ENCODE measurements at places on chromosomes 12 and 14.

DNA sequence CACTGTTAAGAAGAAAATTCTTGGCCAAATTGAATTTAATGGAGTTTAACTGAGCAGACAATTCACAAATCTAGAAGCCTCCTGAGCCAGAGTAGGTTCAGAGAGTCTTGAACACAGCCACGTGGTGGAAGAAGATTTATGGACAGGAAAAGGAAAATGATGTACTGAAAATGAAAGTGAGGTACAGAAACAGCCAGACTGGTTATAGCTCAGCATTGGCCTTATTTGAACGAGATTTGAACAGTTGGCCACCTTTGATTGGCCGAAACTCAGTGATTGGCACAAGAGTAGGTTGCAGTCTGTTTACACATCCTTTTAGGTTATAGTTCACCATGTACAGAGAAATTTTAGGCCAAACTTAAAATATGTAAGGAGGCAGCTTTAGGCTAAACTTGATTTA is 9.9 kb downstream of the OAS2 start:
- no peak for DNase-seq

- DNase-seq, result no peak
These were observed 31.0 kb downstream of the RNF34 start for GRCh38 chr12:121430833-121431415.

DNA sequence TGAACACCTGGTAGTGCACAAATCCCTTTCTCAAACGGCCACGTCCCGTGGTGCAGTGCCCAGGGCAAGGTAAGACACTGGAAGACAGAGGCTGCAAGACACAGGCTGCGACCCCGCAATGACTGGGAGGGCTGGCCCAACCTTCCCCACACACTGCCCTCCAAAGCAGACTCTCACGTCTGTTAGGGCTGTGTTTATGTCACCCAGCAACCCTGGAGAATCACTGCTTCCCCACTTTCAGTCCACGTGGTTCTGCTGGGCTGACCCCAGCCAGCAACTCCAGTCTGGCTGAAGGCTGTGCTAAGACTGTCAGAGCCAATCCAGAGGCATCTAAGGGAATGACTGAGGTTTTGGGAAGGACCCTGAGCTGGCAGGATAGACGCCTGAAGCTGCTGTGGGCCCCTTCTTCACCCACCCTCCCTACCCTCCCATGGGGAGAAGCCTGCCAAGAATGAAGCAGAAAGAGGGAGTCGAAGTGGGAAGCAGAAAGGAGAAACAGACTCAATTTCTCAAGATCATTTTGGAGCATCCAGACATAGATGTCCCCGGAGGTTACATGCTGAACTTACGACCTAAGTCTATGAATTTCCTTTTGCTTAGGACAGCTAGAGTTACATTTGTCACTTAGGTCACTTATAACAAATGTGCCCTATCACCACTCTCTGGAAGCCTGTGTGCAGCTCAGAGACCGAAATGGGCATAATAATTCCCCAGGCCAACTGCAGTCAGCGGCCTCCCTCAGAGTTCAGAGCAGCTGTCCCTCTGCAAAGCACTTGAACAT is 11.7 kb downstream of the KDM2B start:
- DNase-seq, result peak; percentile 91

DNA sequence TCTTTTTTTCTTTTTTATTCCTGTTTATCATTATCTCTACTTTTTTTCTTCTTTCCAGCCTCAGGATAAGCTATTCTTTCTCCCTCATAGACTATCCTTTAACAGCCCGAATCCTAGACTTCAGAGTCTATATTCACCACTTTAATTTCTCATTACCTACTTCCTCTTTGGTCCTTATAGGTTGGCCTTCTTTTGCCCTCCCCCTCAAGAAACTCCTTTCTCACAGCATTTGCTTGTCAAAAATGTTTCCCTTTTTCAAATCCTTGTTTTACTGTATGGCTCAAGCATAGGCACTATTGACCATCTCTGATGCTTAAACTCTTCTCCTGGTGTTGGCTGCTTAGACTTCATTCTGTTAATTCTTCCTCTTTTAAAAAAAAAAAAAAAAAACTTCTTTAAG is 52.5 kb downstream of the KIAA0586 start:
- no peak for DNase-seq

- DNase-seq, result peak; percentile 1
These were observed 157.6 kb upstream of the TMTC2 start for GRCh38 chr12:82529101-82529500.

- DNase-seq, result no peak
These were observed 76.3 kb downstream of the CMAS start for GRCh38 chr12:22122359-22122758.

DNA sequence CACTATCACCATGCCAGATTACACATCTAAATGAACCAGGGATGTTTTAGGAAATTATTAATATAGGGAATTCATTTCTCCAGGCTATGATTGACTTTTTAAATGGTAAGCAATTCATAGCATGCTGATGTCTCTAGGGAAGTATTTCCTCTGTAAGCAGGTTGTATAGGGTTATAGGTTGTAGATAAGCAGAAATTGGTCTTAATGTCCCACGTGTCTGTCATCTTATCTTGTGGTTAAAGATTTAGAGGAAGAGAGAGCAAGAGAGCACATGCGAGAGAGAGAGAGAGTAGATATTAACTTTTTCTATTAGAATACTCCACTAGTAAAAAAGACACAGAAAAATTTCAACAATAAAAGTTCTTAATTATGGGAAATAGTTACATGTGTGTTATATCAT is 32.6 kb downstream of the TRHDE start:
- DNase-seq, result no peak

GRCh38 chr12:118055865-118056773 is 4.9 kb downstream of the WSB2 start:
- DNase-seq, result no peak

GRCh38 chr14:63745272-63745671 is 17.4 kb upstream of the SGPP1 start:
- no peak for DNase-seq

DNA sequence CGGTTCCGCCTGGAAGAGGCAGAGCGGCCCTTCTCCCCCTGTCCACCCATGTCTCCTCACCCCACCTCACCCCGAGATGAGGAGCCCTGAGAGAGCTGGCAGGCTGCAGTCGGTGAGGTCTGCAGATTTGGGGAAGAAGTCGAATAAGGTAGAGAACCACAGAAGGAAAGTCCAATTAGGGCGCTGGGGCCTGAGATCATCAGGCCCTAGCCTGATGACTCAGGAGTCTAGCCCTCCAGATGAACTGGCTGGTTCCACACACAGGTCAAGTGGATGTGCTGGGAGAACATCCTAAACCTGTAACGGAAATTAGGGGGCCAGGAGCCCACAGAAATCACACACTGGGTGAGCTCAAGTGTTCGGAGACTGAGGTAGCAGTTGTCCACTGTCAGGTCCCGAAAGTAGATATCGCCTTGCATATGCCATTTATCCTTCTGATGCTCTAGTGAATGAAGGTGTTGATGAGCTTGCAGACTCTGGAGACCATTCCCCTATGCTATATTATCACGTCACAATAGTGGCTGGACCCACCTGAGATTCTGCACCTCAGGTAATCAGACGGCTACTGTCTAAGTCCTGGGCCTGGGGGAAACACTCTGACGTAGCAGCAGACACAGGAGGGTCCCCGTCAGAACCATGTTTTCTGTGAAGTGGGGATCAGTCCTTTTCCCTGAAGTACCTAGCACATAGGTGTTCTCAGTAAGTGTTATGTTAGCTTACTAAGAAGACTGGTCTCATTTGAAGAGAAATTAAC is 886 bp upstream of the METTL17 start:
- no peak for DNase-seq

- DNase-seq, result peak; percentile 86
These were observed 94.1 kb downstream of the PLCZ1 start for GRCh38 chr12:18643681-18644080.

GRCh38 chr12:65965358-65965757 is 141.1 kb downstream of the HMGA2 start:
- DNase-seq, result no peak

DNA sequence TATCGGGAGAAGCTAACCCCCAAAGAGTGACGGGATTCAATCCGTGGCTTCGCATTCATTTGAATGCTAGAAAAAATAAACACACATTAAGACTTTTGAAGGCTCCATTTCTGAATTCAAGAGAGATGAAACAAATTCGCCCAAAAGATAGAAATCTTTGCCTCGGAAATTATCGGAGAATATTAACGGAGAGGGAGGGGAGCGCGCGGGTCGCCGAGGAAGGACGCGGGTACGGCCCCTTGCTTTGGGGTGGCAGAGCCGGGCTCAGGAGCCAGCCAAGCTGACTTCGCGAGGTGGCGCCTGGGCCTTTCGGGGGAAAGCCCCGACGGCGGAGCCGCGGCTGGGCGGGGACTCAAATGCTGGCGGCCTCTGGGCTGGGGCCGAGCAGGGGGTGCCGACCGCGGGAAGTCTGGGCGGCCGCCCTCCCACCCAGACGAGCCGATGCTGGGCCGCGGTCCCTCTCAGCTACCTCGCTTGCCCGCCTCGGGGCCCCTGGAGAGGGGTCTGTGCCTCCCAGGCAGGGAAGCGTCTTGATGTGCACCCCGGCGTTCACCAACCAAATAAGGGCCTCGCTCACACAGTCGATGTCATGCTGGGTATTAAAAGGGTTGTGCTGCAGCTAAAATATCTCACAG is 14.7 kb downstream of the NKX2-1 start:
- no peak for DNase-seq

GRCh38 chr14:70905301-70905700 is 2.0 kb upstream of the PCNX1 start:
- DNase-seq, result peak; percentile 91

- no peak for DNase-seq
These were observed 25.8 kb upstream of the RAB35 start for GRCh38 chr12:120142231-120142877.

- no peak for DNase-seq
These were observed 24.4 kb downstream of the FBRSL1 start for GRCh38 chr12:132514216-132514820.

DNA sequence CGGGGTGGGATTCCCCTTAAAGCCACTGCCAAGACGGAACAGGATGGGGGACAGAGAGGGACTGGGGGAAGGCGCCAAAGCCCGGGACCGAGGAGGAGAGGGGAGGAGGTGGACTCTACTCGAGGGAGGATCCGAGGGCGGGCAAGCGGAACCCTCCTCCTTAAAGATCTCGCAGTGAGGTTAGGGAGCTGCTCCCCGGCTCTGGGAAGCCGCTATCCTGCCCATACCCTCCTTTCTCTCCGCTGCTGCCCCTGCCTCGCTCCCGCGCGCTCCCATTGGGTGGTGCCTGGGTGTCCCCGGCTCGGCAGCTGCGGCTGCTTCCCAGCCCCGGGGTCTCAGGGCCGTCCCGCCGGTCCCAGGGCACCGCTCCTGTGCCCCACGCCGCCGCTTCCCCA is 16.4 kb downstream of the KRT18 start:
- no peak for DNase-seq

GRCh38 chr12:88884600-88884999 is 304.3 kb upstream of the KITLG start:
- no peak for DNase-seq

- DNase-seq, result no peak
These were observed 13.3 kb downstream of the KCTD10 start for GRCh38 chr12:109463756-109464155.

GRCh38 chr14:72788972-72789728 is 104.8 kb downstream of the DPF3 start:
- no peak for DNase-seq

DNA sequence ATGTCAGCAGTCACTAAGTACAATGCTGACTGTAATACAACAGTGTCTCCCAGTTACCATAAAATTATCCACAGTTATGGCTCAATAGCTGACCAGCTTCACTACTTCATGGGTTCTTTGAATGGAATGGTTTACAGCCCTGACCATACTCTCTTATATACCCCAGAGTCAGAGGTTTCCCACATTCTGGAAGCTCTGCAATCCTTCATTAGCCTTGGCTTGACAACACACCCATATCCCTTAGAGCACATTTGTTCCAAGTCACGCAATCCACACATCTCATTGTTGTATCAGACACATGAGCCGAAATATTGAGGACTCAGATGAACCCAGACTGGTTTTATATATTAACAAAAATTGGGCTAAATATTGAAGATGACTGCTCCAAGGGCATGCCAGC is 209.4 kb upstream of the PLXNC1 start:
- peak; percentile 1 for DNase-seq

Data from mesenchymal stem cell (in vitro differentiated cells and primary cell).